ENCODE measurements at places on chromosomes 1 and 21.

- peak; percentile 69 for DNase-seq
Observed at GRCh38 chr1:154182344-154183045, 9.4 kb downstream of the TPM3 start.

GRCh38 chr1:10888791-10889649 lies 92.6 kb upstream of the CASZ1 start:
- no peak for DNase-seq

DNA sequence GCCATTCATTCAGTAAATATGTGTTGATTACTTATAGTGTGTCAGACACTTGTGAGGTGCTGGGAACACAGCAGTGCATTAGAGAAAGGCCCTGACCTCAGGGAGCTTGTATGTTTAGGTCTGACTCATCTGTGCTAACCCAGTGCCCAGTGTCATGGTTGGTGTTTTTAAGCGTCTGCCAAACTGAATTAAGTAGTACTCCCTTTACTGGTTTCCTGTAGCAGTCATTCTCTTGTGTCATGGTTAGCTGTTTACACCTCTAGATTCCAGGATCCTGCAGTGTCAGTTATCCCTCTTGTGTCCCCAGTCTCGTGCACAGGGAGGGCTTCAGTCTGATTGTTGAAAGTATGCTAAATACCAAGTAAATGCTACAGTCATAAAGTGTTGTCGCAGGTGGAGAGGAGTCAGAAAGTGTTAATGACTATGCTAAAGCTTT lies 14.2 kb downstream of the UCK2 start:
- DNase-seq, result no peak

GRCh38 chr1:35569936-35570335 lies 3.2 kb upstream of the TFAP2E start:
- DNase-seq, result no peak

- DNase-seq, result no peak
Observed at GRCh38 chr1:41751804-41752513, 166.8 kb downstream of the HIVEP3 start.

DNA sequence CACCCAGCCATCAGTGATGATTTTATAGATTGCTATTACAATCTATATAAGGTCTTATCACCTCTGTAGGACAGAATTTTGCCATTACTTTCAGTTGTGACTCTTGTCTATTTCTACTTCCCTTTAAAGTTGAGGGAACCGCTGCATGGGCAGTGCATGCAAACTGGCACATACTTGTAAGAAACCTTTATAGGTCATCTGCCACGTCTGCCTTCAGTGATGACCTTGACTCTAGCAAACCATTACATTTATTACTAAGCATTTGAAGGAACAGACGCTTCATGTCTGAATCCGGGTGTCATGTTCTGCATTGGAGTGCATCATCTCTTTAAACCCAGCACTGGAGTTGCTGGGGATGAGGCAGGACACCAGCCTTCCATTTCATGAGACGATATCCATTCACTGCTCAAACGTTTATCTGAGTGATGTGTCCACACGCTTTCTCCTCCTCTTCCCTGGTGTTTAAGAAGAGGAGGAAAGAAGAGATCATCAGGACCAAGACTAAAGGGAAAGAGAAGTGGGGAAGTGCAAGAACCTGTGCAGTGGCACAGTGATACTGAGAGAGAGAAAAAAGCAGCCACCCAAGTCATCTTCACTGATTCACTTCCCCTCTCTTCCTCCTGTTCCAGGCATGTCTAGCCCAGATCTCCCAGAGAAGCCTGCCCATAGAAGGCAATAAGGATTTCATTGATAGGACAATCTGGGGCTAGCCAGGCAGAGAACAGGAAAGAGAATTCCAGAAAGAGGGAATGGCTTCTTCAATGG lies 14.1 kb downstream of the CCSAP start:
- no peak for DNase-seq

GRCh38 chr1:35810096-35810881 lies 2.5 kb downstream of the AGO4 start:
- no peak for DNase-seq

DNA sequence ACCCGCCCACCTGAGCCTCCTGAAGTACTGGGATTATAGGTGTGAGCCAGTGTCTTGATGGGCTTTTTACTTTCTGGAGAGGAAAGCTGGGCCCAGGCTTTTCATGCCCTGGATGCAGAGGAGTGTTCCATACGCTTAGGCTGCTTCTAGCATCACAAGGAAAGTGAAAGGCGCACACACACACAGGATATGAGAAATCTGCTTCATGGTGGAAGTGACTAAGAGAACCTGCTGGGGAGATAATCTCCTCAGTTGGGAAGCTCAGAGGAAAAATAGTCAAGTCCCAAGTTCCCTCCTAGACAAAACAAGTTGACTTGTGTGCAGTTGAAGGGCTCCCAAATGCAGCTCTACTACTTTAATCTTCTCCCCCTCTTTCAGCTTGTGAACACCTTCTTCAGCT lies 2.2 kb downstream of the NUDC start:
- no peak for DNase-seq

DNA sequence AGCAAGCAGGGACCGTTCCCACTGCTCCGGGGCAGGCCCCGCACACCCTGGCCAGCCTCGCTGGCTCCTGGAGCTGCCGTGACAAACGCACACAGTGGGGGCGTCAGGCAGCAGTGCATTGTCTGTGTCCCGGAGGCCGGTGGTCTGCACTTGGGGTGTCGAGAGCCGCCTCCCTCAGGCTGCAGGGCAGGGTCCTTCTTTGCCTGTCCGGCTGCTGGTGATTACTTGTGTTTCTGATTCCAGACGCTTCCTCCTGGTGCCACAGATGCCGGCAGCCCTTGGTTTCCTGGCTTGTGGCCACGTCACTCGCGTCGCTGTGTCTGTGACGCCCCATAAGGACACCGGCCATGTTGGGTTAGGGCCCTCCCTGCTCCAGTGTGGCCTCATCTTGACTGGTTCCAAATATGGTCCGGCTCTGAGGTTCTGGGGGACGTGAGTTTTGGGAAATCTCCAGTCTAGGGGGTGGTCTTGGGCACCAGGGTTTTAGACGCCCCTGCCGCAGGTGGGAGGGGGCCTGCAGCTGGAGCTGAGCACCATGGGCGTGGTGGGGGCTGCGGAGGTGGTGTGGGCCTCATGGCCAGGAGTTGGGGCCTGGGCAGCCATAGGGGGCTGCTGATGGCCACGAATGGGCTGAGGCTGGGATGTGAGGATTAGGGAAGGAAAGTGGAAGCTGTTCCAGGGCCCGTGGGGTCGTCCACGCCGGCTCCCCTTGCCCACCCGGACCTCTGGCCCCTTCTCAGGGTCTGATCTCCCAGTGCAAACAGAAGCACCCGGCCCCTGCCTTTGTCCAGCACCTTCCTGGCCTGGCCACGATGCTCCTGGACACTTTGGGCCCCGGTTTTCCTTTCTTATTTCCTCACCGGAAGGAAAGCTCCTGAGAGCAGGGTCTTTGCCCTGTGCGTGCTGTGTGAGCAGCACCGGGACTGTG lies 41.0 kb downstream of the SLX9 start:
- no peak for DNase-seq

- DNase-seq, result no peak
Observed at GRCh38 chr1:221045842-221046831, 166.9 kb downstream of the HLX start.

- DNase-seq, result no peak
Observed at GRCh38 chr1:18316764-18317163, 164.0 kb upstream of the KLHDC7A start.

GRCh38 chr21:43933199-43933598 lies 68.2 kb downstream of the AGPAT3 start:
- DNase-seq, result no peak

GRCh38 chr1:3237570-3237969 lies 168.6 kb downstream of the PRDM16 start:
- DNase-seq, result no peak

DNA sequence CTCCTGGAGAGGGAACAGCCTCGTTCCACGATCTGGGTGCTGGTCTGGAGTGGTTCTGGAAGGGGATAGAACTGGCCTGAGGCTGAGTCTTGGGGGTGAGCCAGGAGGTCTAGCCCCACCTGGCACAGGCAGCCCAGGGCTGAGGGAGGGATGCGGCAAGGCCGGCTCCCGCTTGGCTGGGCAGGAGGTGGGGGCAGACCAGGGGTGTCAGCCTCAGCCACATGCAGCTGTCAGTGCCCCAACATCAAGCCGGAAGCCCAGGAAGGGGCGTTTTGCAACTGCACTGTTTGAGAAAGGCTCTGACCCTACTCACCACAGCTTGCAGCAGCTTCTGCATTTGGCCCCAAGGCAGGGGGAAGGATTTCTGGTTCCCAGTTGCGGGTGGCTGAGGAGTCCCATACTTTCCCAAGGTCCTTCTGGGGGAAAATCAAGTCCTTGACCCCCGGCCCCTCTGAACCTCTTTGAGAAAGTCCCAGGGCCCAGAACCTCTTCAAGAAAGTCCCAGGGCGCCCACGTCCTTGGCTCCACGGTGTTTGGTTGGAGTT lies 2.0 kb downstream of the EFHD2 start:
- peak; percentile 58 for DNase-seq

DNA sequence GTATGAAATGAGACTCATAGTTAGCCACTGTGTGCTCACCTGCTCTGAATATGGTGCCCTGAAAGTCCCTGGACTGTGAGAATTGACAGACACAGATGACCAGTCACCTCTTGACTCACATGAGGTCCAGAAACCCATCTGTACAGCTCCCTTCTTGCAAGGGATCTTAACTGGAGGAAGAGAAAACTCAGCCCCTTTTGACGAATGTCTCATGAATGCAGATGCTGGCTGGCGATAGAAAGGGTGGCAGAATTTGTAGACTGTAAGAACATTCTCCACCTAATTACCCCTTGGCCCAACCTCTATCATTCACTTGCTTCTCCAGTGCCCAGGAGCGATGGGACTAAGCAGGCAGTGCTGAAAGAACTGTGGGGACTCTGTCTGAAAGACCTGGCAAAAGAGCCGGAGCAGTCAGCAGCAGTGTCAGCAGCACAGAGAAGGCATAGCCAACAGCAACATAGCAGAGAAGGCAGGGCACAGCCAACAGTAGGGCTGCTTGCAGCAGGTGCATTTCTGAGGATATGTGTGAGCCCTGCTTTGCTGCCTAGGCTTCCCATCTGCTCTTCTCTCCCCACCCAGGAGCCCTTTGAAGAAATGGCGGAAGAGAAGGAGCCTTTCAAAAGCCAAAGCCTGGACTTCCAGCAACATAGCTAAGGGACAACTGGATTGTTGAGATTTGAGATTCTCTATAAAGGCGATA lies 25.8 kb upstream of the IFNGR2 start:
- no peak for DNase-seq

DNA sequence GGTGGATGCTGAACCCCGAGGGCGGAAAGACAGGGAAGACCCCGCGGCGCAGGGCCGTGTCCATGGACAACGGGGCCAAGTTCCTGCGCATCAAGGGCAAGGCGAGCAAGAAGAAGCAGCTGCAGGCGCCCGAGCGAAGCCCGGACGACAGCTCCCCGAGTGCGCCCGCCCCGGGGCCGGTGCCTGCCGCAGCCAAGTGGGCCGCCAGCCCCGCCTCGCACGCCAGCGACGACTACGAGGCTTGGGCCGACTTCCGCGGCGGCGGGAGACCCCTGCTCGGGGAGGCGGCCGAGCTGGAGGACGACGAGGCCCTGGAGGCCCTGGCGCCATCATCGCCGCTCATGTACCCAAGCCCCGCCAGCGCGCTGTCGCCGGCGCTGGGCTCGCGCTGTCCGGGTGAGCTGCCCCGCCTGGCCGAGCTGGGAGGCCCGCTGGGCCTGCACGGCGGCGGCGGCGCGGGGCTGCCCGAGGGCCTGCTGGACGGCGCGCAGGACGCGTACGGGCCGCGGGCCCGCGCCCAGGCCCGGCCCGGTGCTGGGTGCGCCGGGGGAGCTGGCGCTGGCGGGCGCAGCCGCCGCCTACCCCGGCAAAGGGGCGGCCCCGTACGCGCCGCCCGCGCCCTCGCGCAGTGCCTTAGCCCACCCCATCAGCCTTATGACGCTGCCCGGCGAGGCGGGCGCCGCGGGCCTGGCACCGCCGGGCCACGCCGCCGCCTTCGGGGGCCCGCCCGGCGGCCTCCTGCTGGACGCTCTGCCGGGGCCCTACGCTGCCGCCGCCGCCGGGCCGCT lies 20.7 kb downstream of the FOXO6 start:
- no peak for DNase-seq

DNA sequence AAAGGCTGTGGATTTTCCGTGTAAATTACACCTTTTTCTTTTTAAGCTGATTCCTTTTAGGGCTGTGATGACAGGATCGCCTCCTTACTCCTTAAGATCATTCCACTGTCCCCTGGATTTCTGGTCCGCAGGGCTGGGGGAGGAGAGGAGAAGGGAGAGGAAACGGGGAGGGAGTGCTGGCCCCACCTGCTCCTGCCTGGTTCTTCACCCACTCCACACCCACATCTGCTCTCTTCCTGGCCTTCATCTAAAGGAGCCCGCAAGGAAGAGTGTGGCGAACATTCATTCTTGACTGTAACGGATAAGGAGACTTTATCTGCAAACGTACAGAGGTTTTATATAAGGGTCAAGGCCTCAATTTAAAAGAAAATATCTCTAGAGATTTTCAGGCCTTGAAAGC lies 242.0 kb downstream of the RHOU start:
- no peak for DNase-seq

All from naive thymus-derived CD8-positive, alpha-beta T cell (primary cell).